ENCODE measurements at places on chromosomes 5 and 9.

DNA sequence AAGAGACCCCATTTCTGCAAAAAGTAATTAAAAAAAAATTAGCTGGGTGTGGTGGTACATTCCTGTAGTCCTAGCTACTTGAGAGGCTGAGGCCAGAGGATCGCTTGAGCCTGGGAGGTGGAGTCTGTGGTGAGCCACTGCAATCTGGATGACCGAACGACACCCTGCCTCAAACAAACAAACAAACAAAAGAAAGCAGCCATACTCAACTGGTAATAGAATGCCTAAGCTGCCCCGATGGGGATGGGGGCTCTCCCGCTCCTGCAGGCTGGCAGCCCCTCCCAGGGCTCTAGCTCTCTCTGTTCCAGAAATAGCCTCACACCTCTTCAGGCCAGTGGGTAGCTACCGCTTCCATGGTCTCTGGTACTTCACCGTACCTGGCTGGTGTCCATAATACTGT is 241.8 kb downstream of the FANCC start:
- DNase-seq, result no peak

DNA sequence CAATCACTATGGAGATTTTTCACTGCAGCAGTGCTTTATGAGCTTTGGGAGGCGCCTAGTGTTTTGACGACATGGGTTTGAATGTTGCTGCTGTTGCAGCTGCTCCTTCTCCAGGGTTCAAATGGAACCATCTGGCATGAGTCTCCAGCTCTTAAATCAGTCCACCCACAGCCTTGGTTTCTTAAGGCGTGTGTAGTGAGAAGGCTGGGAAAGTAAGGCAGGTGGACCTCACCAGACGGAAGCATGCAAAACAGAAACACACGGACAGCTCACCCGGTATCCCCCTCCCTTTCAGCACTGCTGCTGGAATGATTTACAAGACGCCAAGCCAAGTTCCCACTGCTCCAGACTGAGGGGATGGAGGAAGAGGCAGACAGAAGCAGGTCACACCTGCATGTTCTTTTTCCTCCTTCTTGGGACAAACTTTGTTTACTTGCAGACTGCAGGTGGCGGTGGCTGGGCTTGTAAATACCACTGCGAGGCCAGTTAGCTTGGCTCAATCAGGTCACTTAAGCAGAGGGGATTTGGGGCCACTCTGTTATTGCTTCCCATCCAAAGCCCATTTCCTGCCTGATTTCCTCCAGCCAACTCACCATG is 47.4 kb downstream of the ADAM19 start:
- peak; percentile 19 for DNase-seq

DNA sequence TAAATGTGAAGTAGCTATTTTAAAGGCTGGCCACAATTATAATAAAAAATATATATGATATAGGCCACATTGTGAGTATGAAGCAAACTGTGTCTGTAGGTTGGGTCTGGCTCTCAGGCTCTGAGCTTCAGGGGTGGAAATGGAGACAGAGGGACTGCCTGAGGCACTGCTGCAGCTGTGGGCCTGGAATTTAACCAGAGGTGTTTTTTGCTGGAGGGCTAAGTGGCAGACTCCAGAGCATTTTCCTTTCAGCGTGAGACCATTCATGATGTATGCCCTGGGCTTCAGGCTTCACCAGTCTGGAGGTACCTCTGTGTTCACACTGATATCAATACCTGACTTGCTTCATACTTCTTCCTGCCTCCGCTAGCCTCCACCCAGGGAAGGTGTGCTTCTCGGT is 64.9 kb upstream of the IL12B start:
- DNase-seq, result no peak

DNA sequence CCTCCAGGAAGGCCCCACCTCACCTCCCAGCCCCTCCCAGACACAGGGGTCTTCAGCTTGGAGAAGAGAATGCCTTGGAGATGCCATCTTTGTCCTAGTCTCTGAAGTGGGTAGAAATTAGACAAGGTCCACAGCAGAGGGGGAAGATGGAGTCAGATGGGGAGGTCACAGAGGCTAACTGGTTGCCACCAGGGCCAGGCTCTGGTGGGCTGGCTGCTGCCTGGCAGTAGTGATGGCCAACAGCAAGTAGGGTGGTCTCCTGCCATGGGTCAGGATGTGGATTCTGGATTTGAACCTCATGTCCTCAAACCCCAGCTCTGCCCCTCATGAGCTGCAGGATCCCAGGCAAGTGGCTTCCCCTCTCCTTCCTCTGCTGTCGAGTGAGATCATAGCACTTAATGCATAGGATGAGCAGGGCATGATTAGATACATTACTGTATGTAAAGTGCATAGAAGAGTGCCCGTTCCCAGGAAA is 38.7 kb upstream of the NEK6 start:
- DNase-seq, result no peak

- DNase-seq, result no peak
These were observed 5.0 kb downstream of the TARS1 start for GRCh38 chr5:33445798-33446197.

DNA sequence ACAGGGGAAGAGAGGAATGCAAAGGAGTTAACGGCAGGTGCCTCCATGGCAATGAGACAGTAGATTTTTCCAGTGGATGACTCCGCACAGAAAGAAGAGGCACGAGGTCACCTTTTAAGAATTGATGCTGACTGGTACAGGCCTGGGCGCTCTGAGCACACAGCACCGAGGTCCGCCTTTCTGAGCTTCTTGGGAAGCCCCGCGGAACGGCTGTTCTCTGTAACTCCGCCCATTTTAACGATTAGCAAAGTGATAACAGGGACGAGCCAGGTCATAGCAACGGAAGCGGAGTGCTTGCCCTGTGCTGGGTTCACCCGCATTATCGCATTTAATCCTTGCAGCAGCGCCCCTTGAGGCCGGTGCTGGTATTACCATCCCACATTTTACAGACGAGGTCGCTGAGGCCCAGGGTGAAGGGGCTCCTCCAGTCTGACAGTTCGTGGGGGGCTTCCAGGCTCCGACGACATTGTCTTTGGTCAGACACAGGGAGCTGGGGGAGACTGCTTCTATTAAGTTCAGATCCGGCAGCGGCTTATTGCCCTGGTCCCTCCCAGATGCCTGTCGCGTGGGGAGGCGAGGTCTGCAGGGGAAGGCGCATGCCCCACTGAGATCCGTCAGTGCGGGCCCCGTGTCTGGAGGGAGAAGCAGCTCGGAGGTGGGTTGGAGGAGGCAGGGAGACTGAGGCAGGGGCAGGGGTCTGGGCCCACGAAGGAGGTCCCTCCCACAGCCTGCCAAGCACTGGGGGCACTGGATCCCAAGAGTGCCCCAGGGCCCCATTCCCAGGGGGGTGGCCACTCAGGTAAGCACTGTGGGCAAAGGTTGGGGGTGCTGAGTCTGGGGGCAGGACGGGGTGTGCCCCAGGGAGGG is 22.3 kb upstream of the HMCN2 start:
- peak; percentile 81 for DNase-seq

- DNase-seq, result no peak
These were observed 41.2 kb downstream of the SLC6A3 start for GRCh38 chr5:1404062-1404461.

DNA sequence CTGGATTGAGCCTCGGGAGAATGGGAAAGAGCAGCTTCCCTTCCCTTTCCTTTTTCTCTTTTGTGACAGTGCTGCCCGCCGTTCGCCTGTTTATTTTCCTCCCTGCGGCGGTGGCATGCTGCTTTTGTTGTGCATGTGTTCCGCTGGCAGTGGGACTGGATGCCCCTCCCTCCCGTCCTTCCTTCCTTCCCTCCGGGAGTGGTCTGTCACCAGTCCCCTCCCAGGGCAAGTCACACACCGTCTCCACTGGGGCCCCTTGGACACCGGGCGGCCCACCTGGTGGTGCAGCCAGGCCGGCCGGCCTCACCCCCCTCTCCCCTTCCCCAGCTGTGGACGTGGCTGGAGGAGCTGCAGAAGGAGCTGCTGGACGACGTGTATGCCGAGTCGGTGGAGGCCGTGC is 214.7 kb downstream of the TRIO start:
- DNase-seq, result no peak

DNA sequence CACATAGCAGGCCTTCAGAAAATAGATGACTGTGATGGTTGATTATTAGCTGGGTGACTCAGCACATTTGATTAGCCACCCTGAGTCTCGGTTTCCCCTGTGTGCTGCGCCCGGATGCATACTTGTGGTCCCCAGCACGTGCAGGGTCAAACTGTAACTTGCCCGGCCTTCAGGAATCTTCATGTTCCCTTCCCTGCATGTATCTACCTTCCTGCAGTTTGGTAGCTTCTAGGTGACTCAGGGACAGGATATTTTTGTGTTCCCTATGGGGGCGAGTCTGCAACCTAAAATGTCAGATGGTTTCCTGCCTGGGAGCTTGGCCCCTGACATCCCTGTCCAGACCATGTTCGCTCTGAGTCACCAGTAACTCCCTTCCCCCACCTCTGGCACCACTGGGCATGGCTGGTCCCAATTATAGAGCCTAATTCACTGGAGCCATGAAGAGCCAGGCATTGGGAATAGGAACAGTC is 13.2 kb downstream of the PTGS1 start:
- no peak for DNase-seq

DNA sequence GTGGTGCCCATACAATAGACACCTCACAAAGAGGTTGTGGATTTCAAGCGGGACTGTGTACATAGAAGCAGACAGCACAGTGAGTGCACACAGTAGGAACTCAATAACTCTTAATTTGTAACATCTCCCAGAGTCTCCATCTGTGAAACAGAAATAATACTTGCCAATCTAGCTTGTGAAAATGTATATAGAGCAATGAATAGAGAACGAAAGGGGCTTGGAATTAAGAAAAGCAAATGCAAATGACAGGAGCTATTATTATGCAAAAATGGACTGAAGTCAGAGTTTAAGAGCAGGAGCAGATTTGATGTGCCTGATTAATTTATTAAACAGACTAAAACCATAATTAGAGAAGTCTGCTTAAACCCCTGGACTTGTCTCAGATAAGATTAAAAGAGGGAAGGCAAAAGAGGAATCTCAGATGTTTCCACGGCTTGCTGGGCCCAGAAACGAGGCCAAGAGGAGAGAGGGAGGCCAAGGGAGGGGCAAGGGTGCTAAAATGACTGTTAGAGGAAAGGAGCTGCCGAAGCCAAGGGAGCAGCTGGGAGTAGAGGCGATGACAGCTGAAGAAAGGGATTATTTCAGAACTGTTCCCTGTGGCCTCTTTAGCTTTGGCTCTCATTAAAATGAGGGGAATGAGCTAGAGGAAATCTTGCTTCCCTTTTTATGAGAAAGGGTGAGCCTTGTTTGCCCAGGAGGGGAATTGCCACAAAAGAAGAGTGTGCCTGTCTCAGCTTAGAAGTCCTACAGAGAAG is 72.1 kb downstream of the FEM1C start:
- DNase-seq, result no peak

GRCh38 chr9:123002754-123003153 is 30.7 kb upstream of the GPR21 start:
- DNase-seq, result no peak

DNA sequence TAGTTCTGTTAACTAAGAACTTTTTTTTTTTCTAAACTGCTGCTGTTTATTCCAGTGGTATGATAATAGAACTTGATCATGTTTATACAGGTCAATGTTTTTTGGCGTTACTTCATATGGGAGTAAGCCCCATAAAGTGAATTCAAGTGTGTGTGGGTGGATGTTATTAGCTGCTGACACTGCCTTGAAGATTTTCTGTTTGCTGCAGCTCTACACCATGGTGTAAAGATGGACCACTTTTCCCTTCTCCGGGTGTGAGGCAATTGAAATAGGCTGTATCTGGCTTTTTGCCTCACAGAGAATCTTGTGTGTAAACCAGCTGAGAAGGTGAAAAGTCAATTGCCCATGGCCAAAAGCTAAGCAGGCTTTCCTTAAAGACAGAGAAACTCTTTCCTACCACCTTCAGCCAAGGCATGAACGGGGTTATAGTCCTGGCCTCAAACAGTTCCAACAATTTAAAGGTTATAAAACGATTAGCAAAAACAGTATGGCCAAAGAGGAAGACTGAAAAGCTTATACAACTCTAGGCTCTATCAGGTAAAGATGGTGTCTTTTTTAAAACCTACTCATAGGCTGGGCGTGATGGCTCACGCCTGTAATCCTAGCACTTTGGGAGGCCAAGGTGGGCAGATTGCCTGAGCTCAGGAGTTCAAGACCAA is 33.9 kb upstream of the ABCA1 start:
- no peak for DNase-seq

DNA sequence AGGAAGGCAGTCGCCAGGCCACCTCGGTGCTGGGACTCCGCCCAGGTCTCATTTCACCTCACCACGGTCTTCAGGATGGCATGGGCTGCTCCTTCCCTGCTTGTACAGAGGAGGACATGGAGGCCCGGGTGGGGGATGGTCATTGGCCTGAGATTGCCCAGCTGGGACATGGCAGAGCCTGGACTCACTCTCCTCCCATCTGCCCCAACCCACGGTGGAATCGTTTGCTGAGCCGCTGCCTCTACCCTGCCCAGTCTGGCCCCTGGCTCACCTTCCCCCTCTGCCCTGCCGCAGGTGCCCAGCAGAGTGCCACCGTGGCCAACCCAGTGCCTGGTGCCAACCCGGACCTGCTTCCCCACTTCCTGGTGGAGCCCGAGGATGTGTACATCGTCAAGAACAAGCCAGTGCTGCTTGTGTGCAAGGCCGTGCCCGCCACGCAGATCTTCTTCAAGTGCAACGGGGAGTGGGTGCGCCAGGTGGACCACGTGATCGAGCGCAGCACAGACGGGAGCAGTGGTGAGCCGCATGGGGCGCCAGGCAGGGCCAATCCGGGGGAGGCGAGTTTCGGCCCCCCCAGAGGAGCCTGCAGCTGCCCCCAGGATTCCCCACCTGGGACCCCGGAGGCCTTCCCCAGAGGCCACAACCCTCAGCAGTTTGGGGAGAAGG is 36.7 kb downstream of the HK3 start:
- DNase-seq, result peak; percentile 84

GRCh38 chr5:111016801-111017200 is 54.7 kb upstream of the TSLP start:
- DNase-seq, result no peak

DNA sequence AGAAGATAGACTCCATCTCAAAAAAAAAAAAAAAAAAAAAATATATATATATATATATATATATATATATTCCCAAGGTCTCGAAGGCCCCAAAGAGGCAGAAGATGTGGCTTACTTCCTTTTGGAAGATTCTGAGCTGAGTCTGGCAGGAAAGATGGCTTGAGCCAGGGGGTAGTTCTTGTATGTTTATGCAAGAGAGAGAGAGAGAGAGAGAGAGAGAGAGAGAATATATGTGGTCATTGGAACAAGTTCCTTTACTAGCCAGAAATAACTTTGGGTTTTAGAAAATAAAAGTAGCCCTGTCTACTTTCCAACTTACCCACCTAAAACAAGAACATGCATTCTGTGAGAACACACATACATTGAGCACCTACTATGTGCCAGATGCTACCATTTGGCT is 17.6 kb downstream of the NCS1 start:
- no peak for DNase-seq

DNA sequence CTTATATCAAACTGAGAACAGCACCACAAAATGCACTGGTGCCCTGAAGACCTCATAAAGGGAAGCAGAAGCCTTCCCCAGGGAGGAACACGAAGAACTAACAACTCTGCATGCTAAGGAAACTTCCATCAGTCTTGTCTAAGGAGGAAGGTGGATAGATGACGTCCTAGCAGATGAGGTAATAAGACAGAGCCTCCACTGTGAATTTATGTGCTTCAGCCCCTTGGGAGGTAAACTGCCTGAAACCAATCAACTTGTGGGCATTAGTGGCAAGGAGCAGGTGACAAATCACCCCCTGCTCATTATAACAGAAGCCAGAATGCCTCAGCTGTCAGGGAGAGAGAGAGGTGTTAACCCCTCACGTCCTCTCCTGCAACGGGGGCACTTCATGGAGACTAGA is 48.9 kb upstream of the SPIN1 start:
- no peak for DNase-seq

- DNase-seq, result no peak
These were observed 48.3 kb upstream of the RIC1 start for GRCh38 chr9:5580650-5581049.
